Smooth muscle cell of bladder (primary cell): ENCODE measurements at places on chromosomes 1 and 21. TPM values are rescaled to one million over a fixed set of nuclear protein-coding genes. Genes with fewer than 3 reads are reported as not detected.

NUP210L gene
- under 0.01 and 0.18 TPM in 2 replicates for total RNA-seq

TRPM2 gene
- under 0.01 TPM in 2 replicates for total RNA-seq

GOLT1A gene
- total RNA-seq, result not detected in 2 replicates

TRABD2B gene
- 0.28 and 0.65 TPM in 2 replicates for total RNA-seq

ICOSLG gene
- total RNA-seq, result 0.65 and 1.1 TPM in 2 replicates

TMIGD3 gene
- 0.09 TPM in 1 of 2 replicates, not detected in the other for total RNA-seq

ARV1 gene
- total RNA-seq, result 13.7 and 13.8 TPM in 2 replicates

KRTAP10-12 gene
- total RNA-seq, result not detected in 2 replicates

NES gene
- 6.1 and 6.7 TPM in 2 replicates for total RNA-seq

GIPC2 gene
- total RNA-seq, result 0.09 and 0.14 TPM in 2 replicates
